ENCODE measurements at places on chromosomes 3 and 15.

- no peak for DNase-seq
Measured at GRCh38 chr3:186534113-186534669, 10.0 kb downstream of the CRYGS start.

GRCh38 chr15:38017721-38018120 is 83.3 kb downstream of the TMCO5A start:
- no peak for DNase-seq

DNA sequence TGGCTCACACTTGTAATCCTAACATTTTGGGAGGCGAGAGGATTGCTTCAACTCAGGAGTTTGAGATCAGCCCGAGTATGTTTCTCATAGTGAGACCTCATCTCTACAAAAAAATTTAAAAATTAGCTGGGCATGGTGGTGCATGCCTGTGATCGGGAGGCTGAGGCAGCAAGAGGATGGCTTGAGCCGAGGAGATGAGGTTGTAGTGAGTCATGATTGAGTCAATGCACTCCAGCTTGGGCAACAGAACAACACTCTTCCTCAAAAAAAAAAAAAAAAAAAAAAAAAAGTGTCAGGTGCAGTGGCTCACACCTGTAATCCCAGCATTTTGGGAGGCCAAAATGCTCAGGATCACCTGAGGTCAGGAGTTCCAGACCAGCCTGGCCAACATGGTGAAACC is 2.4 kb downstream of the RPL39L start:
- DNase-seq: no peak

GRCh38 chr15:58420579-58421043 is 11.2 kb upstream of the LIPC start:
- no peak for DNase-seq

DNA sequence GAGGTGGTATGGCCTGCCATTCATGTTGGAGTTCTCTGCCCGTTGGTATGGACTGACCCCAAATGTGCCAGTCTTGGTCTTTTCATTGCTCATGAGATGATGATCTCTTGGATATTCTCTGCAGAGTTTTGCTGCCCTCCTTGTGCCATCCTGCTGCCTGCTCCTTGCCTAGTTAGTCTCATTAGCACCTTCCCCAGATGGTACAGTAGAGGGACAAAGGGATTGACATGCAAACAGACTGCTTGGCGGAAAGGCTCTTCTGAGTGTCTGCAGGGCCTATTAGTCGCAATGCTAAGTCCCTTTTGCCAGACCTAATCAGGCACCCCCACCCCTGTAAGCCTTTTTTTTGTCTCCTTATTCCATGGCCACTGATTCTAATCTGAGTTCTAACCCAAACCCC is 90.6 kb downstream of the ARNT2 start:
- DNase-seq: no peak

DNA sequence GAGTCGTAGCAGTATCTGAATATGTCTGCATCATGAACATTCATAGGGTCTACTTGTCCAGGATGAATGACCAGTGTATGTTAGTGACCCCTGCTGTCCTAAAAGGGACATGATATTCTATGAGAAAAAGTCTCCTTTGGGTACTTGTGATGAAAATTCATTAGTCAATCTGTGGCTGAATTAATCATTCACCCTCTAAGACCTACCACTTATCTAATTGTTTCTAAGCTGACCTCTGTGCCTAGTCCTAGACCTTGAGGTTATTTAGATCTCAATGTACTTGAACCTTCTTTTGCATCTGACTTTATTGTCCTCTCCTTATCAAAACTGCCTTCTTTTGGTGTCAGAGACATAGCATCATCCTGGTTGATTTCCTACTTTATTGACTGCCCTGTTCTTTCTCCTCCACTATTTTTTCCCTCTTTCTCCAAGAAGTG is 799.3 kb downstream of the DIPK2A start:
- DNase-seq: no peak

DNA sequence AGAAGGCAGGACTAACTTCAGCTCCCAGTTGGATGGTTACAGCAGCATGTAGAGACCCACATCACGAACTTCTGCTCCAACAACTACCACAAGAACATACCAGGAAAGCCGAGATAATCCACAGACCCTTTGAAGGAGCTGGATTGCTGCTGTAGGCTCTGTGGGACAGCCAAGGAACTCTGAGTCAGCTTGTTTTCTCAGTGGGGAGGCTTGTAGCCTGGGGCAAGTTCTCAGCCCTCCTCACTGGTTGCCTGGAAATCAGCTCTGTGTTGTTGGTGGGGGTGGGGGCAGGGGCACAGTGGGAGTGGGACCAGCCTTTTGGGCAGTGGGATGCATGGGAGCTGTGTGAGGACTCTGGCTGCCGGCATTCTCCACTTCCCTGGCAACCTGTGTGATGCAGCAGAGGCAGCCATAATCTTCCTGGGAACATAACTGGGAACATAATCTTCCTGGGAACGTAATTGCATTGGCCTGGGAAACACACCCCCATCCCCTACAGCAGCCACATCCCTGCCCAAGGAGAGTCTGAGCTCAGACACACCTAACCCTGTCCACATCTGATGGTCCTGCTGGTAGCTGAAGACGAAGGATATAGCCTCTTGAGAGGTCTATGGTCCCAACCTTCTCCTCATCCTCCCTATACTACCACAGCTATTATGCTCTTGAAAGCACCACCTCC is 153.1 kb downstream of the PEAK1 start:
- DNase-seq: no peak

GRCh38 chr3:43363621-43364266 is 77.4 kb downstream of the SNRK start:
- no peak for DNase-seq

GRCh38 chr15:29268706-29269484 is 727 bp downstream of the NSMCE3 start:
- peak; percentile 28 for DNase-seq

DNA sequence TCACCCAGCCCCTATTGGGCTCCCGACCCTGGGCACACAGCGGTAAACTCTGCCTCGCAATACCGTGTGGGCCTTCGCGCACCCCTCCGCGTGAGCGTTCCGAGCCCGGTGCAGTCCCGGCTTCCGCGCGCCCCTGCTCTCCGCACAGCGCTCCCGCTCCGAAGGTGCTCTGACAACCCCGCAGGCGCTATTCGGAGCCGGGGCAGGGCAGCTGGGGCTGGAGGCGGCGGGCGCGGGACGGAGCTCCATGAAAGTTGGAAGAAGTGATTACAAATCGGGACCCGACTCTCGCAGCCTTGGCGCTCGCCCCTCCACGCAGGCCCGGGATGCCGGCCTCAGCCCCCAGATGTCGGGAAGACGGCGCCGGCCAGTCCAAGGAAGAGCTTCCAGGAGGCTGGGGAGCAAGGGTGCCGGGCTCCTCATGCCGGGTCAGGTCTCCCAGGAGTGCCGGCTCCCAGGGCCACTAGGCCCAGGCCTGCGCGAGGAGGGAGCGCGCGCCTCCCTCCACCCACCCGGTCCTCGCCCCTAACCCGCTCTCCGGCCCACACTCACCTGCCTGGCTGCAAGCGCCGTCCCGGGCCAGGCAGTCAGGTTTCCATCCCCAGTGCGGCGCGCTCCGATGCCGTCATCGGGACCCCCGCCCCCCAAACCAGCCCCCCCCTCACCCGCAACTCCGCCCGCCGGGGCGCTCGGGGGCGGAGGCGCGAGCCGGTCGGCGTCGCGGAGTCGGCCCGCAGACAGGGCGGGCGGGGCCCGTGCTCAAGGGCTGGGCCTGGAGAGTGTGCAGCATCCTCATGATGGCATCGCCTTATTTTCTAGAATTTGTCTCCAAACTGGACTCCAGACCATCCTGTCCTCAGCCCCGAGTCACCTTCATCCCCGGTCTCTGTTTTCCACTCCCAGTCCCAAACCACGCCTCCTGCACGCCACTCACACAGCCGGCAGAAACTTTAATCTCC is at the start of gene KIF7:
Gene KIF7 (minus strand): TSS at position 621 of the 959 bp plus-strand sequence. CDS start 2,537 bp downstream, outside the sequence.
- DNase-seq: peak; percentile 87

DNA sequence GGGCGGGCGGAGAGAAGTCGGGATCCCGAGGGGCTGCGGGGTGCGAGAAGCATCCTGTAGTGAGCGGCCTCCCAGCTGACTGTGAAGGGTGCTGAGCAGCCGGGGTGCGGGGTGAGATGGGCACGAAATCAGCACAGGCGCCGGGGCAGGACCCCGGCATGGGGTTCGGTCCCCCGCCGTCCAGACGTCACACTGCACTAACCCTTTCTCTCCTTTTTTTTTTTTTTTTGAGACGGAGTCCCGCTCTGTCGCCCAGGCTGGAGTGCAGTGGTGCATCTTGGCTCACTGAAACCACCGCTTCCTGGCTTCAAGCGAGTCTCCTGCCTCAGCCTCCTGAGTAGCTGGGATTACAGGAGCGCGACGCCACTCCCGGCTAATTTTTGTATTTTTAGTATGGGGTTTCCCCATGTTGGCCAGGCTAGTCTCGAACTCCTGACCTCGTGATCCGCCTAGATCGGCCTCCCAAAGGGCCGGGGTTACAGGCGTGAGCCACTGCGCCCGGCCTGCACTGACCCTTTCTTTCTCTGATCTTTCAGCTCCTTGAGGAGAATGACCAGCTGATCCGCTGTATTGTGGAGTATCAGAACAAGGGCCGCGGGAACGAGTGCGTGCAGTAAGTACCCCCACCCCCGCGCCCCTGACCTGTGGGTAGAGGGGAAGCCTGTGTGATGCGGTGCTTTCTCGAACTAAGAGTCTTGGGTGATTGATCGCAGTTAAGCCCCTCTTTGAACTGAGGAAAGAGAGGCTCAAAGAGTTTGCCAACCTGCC is 513 bp downstream of the SS18L2 start:
- no peak for DNase-seq

DNA sequence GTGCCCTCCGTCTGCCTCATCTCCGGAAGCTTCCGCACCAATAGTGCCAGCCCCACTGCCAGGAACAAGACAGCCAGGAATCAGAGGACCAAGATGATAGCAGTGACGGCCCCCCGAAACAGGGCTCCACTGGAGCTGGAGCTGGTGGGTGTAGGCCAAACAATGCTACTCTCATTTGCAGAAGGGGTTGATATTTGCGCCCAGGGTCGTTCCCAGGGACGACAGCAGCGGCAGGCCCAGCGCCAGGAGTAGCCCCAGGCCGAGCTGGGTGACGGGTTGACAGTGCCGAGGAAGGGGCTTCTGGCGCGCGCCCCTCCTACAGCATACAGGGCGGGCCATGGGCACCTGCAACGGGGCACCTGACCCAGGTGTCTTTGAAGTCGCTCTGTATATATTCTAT is 301.4 kb downstream of the CNTN6 start:
- DNase-seq: no peak

DNA sequence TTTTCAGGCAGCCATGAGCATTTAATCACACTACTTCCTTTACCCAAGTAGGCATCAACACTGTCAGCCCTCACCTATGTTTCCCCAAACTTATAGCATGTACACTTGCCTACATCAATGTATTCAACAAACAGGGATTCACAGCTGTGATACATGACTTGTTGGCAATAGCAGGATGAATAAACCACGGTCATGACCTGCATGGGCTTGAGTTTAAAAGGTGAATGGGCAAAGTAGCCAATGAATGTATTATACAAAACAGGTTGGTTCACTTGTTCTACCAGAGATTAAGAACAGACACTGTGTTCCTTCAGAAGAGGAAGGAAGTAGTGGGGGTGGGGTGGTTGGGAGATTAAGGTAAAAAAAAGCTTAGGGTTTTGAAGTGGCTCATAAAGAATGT is 861.9 kb upstream of the SEMA6D start:
- no peak for DNase-seq

DNA sequence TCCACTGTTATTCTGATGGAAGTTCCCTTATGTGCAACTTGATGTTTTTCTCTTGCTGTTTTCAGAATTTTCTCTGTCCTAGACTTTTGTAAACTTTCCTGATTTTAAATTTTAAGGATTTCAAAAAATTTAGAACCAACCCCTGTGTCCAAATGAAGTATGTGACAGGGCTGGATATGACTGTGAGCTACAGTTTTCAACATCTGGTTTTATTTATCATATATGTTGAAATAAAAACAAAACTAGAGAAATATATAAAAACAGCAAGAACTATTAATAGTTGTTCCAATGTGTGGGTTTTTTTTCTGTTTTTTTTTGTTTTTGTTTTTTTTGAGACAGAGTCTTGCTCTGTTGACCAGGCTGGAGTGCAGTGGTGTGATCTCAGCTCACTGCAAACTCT is 47.4 kb upstream of the PSMD6 start:
- no peak for DNase-seq

- DNase-seq: no peak
Measured at GRCh38 chr15:41031232-41032078, 78.2 kb downstream of the CHAC1 start.

DNA sequence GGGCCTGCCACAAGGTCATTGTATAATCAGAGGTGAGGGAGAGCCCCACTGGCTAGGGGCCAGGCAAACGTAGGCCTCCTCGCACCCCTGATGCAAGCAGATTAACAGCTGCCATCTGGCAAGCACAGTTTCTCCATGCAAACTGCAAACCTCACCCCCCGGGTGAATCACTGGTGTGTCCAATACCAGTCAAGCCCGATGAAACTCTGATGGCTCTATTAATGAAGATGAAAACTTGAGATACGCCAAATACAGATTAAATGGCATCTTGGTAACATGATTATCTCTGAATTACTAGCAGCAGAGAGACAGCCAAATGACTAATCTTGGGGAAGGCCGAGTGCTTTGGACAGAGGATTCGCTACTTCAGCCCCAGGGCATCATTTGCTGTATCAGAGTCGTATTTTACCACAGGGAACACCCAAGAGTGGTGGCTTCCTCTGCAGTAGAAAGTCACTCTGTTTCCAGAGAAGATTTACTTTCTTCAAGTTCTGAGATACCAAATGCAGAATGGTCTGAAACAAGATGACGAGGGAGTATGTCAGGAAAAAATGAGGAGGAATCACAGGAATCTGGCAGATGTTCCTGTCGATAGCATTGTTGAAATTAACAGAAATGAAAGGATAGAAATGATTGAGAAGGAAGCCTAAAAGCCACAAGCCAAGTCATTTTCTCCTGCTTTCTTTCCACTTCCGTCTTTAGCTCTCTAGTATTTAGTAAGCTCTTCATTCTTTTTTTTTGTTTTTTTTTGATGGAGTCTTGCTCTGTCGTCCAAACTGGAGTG is 96.2 kb upstream of the NR2F2 start:
- peak; percentile 44 for DNase-seq

All from K562 (cell line).